ENCODE measurements at places on chromosomes 2 and 18.

DNA sequence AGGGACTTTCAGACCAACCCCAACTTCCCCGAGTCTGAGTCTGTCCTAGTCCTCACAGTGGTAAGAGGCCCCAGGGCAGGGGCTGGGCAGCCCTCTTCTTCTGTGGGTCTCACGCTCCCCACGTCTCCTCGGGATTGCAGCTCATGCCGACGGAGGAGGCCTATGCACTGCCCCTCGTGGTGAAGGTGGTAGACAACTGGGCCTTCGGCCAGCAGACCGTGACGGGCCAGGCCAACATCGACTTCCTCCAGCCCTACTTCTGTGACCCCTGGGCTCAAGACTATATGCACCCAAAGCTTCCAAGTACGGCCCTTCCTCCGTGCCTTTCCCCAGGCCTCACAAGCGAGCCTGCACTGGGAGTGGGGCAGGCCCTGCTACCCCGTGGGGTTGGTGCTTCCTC is 44.3 kb downstream of the LMAN2L start:
- DNase-seq = no peak

DNA sequence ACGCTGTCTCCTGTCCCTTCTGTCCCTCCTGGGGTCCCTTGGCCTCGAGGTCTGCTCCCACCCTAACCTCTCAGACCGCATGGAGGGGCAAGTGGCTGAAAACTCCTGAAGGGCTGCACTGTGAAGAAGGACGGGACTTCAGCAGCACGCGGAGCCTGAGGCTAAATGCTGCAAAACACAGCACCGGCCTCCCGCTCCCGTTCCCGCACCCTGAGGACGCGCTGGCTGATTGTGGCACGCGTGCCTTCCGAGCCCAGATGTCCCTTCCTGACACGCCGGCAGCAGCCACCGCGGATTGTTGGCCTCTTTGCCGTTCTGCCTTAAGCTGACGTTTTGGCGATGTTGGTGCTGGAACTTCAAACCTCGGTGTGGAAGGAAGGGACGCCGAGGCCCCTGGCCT is 125.9 kb upstream of the CTDP1 start:
- no peak for DNase-seq

- no peak for DNase-seq
These were observed 29.4 kb upstream of the RTTN start for GRCh38 chr18:70234667-70235459.

DNA sequence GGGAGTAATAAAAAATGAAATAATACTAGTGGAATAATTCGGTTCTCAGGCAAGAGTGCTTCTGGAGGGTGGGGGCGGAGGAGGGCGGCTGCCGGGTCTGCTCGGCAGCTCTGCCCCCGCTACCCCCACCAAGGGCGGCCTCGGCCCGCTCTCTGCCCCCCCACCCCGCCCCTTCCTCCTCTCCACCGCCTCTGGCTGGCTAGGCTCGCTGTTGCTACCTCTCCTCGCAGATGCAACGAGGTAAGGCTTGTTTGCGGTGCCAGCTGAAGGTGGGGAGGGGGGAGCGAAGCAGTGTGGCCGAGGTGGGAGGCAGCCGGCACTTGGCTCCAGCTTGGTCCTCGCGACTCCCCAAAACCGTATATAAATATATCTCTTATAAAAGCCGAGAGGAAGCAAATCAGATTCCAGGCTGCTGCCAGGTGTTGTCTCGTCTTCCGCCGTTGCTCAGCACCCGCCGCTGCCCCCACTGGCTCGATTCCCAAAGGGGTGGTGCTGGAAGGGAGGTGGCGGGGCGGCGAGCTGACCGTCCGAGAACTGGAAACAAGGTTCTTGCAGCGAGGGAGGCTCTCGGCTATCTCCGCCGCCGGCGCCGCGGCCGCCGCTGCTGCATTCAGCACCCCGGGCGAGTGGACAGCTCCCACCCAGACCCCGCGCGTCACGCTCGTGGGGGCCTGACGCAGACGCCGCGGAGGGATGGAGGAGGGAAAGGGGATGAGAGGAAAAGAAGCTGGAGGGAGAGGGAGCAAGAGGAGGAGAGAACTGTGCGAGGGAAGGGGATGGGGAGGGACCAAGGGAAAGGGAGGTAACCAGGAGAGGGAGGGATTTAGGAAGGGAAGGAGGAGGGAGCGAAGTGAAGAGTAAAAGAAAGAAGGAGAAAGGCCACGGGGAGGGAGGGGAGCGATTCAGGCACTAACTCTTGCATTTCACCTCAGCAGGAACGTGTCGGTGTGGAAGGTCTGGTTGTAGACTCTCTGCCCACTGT is at the start of gene MARCHF4:
MARCHF4 (minus strand) TSS at position 763 of the 982 bp plus-strand sequence. CDS start 2,223 bp downstream, outside the sequence.
- peak; percentile 56 for DNase-seq

DNA sequence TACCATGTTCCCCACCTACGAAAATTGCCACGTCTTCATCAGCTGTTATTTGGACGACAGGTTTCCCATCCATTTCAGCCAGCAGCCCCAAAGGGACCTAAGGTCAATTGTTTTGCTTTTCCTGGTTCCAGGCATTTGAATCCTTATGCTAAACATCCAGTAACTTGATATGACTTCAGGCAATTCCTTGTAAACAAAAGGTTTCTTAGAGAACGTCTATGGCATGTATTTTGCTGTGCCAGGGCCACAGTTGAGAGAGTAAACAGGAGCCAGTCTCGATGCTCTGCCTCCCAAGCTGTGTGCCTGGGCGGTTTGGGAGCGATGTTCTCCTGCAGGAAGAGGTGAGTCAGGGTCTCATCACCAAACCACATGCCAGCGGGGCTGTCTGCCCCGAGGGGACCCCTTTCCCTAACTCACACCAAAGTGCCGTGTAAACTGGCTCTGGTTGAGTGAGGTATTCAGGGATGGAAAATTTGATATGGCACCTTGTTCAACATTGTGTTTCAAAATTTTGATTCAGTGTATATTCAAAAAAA is 12.9 kb upstream of the MC5R start:
- DNase-seq = no peak

DNA sequence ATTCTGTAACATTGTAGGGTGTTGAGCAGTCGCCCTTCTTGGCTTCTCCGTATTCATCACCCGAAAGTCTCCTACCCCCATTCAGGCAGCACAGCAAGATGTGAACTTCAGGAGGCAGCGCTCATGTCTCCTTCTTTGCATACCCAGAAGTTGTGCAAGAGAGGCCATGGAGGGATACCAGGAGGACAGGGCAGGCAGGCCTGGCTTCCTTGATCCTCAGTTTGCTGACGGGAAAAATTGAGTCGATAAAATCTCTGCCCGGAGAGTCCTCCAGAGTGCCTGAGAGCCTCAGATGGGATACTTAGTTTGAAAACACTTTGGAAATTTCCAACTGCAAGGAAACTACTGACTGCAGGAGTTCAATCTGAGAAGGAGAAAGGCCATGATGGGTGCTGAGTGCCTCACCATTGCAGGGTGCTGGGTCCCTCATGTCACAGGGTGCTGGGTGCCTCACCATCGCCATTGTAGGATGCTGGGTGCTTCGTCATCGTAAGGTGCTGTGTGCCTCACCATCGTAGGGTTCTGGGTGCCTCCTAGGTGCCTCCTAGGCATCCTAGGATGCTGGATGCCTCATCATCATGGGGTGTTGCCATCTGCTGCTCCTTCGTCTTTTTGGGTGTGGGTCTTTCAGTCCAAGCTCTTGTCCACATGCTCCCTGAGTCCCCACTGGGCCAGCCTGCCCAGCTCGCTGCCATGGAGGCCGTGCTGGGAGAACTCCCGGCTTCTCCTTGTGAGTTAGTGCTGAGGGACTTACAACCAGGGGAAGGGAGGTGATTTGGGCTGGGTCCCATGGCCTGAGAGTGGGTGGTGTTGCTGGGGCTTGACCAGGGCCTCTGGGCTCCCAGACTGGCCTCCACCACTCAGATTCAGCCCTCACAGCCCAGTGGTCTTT is 162.4 kb downstream of the DDX1 start:
- no peak for DNase-seq

- no peak for DNase-seq
These were observed 657.2 kb downstream of the ERBB4 start for GRCh38 chr2:211881449-211881848.

GRCh38 chr2:8328217-8328616 is 353.6 kb upstream of the ID2 start:
- DNase-seq = no peak

DNA sequence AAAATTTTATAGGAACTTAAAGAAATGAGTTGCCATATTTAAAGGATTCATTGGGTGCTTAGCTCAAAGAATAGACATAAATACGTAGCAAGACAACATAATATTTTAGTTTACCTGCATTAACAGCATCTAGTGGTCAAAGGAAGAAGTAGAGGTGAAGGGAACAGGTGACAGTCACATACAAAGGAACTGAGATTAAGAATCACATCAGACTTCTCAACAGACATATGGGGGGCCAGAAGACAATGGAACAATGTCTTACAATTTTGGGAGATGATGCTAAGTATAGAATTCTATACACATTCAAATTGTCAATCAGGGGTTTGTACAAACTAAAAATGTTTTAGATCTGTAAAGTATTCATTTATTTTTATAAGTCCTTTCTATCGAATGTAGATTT is 38.6 kb upstream of the CCDC102B start:
- no peak for DNase-seq

DNA sequence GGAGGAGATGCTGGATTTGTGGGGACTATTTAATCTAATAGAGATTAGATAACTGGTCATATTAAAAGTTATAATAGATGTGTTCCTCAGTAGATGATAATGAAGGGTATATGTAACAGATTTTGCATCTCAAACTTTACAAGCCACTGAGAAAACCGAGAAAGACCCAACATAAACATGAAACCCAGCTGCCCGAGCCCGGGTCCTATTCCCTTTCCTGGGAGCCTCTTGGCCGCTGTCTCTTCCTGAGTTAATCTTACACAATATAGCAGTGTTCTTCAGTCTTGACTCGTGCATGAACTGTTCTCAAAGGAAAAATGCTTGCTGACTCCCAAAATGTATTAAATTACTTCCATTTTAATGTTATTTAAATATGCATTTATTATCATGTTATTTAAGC is 94.5 kb downstream of the COPS8 start:
- DNase-seq = no peak

DNA sequence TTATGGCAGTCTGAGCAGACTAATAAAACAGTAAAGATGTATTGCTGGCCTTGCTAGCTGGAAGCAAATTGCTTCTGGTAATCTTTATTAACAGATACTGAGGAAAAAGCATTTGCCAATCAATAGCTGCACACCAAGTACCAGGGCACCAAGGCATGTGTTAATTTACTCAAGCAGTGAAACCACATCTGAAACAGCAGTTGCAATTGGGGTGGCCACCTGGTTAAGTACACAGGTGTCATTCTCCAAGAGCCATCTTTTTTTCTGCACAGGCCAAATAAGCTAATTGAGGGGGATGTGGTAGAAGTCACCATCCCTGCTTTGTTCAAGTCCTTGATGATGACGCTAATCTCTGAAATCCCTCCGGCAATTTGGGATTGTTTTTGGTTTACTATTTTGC is 8.6 kb upstream of the SEH1L start:
- no peak for DNase-seq

GRCh38 chr2:142165790-142166189 is 35.0 kb upstream of the LRP1B start:
- DNase-seq = no peak

Data from fibroblast of the conjunctiva (primary cell).